Activated CD4-positive, CD25-positive, alpha-beta regulatory T cell treated with anti-CD3 and anti-CD28 coated beads, Interleukin-2, amount 50 U/mL, for 24 hours (primary cell): ENCODE measurements at places on chromosomes 7 and 10.

- no peak for ATAC-seq
Observed at GRCh38 chr7:80142853-80143580, 8.4 kb downstream of the GNAI1 start.

DNA sequence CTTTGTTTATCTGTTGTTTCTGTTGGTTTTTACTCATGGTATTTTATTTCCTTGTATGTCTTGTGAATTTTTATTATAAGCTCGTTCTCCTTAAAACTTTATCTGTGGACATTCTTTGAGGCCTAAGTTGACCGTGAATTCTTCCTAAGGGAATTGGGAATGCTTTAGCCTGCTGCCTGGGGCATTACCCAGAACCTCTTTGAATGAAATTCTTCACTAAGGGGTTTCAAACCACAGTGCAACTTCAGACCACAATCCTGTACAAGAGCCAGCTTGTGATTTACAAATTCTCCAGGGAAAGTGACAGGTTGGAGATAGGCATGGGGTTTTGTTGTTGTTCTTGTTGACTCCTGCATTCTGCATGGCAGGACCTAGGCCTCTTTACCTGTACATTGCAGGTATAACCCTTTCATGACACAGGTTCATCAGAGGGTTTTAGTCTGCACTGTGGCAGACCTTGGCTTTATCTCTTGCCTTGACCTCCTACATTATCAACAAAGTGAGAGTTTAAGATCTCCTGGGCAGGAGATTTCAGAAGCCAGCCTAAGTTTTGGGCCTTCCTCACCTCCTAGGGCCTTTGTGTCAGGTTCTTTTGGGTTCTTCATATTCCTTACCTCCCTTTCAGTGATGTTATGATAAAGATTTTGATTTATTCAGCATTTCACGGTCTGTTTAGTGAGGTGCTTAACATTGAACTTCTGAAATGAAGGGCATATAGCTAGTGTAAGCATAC, 70.2 kb downstream of the ABCC2 start:
- ATAC-seq, result no peak

- ATAC-seq, result no peak
Observed at GRCh38 chr7:111266613-111267012, 175.7 kb downstream of the LRRN3 start.

GRCh38 chr10:29794776-29795611, 160.2 kb upstream of the SVIL start:
- ATAC-seq, result no peak

DNA sequence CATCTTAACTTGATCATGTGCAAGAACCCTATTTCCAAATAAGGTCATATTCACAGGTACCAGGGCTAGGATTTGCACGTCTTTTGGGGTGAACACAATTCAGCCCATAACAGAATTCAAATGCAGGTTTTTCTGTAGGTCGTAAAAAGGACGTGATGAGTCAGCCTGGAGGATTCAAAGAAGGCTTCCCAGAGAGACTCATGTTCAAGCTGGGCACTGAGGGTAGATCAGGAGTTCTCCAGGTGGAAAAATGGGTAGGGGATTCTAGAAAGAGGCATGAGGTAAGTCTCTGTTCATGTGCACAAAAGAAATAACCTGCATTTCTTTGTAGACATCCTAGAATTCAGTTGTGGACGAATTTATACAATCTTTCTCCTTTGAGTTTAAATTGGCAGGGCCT, 160.4 kb downstream of the RPS24 start:
- no peak for ATAC-seq

DNA sequence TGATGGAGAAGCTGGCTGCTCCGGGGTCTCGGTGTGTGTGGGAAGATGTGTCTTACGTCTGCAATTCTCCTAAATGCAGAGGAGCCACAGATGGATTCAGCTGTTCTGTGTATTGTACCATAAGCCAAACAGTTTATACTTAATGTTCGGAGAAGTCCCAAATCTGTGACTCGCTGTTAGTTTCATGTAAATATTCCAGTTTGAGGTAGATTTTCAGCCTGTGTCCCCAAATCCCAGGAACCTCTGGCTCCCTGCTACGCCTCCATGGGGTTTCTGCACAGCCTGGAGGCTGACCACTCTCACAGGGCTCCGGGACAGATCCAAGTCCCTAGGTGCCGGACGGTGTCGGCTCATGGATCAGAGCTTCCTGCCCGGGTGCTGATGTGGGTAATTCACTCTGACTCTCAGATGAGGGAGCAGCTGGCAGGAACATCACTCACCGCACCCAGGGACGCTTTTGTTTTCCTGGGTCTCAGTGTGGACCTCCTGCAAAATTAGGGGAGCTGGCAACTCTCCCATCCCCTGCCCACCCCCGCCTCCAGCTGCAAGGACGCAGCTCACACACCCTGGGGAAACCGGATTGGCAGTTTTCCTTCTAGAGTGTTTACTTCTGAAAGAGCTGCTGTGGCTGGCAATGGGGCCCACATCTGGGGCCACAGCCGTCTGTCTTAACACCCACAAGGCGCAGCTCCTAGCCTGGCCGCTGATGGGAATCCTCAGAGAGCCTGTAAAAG, 421.1 kb upstream of the FOXK1 start:
- ATAC-seq, result no peak

GRCh38 chr10:11521860-11522259, 89.6 kb downstream of the USP6NL start:
- no peak for ATAC-seq

DNA sequence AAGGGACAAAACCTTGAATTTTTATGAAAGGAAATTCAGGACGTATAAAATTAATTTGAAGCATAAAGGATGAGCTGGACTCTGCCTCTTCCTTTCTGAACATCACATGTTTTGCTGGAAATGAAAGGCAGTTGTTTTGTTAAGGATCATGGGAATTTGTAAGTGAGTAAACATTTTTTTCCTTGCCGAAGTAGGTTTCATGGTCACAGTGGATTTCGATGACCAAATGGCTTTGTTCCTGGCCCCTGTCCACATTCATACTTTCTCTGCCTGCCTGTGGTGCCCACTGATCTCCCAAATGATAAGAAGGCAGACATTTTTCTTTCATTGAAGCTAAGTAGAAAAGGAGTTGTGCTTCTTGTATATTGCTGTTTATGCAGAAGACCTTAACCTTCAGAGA, 104.2 kb downstream of the ARID5B start:
- no peak for ATAC-seq

GRCh38 chr10:129926066-129927055, 37.7 kb downstream of the EBF3 start:
- no peak for ATAC-seq

GRCh38 chr7:27149842-27150567, 2.4 kb downstream of the HOXA3 start:
- no peak for ATAC-seq

DNA sequence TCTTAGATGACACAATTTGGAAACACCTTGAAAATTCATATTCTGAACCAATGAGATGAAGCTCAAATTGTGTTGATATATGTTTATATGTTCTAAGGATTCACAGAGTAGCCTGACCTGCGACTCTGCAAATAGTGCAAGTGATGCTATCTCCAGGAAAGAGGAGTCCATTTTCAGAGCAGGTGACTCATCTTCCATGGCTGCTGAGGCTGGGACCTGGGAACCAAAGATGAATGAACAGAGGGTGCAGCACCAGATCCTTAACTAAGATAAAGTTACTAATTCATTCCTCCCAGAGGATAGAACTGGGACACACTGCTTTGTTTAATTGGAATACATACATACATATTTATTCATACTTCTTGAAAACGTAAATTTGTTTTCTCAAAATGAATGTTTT, 240.6 kb upstream of the SEMA3C start:
- no peak for ATAC-seq

- ATAC-seq, result no peak
Observed at GRCh38 chr10:42630537-42631134, 7.7 kb downstream of the ZNF33B start.

- ATAC-seq, result no peak
Observed at GRCh38 chr7:153541903-153542302, 510.3 kb upstream of the DPP6 start.

DNA sequence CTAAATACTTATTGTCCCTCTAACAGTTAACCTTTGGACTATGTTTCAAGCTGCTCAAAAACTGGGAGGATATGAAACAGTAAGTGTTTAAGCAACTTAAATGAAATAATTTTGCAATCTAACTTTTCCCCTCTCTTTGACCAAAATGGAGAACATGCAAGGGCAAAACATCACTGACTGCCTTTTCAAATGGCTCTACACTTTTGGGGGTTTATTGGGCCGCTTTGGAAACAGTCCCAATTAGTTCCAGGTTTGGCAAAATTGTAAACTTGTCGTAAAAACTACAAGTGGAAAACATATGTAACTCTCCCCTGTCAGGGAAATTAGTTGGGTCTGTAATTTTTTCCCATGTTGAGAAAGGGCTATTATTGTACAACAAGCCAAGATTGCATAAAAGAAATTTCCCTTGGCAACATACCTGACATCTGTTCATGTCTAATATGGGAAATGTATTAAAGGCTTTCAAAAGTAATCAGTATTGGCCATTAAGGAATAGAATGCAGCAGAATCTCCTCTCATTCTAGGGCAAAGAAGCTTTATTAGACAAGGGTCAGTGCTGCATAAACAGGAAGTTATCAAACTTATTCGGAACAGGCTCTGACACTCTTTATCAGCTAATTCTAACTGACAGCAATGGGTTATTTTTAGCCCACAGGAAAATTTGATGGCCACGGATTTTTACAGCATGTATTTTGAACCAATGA, 157.9 kb downstream of the ARID5B start:
- ATAC-seq, result no peak

DNA sequence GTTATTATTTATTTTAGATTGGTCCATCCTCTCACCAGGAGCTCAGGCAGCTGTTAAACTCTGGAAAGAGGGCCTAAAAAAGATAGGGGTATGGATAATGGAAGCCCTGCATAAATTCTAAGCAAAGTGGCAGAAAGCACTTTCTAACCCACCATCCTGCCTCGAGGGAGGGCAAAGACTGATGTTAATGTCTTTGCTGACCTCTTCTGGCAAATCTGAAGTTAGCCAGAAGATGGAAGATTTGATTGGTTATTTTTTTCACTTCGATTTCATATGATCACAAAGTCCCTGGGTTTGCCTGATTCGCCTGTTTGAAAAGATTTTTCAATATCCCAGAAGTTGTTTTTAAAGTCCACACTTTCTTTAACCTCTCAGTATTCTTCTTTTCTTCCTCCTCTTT, 24.8 kb downstream of the OR9A2 start:
- ATAC-seq, result no peak

DNA sequence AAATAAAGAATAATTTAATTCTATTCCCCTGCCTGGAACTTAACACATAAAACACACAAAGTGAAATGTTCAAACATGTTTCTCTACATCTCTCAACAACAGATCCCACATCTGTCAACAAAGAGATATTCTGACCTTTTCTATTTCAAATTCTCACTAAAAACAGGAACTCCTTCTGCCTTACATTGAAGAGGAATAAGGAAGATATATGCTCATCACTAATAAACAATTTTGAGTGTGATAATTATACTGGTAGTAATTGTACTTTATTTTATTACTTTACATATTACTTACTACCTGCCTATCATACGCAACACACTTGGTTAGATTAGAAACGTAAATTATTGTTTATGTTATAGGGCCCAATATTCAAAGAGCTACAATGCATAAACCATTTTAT, 13.4 kb downstream of the AKR1C2 start:
- no peak for ATAC-seq

DNA sequence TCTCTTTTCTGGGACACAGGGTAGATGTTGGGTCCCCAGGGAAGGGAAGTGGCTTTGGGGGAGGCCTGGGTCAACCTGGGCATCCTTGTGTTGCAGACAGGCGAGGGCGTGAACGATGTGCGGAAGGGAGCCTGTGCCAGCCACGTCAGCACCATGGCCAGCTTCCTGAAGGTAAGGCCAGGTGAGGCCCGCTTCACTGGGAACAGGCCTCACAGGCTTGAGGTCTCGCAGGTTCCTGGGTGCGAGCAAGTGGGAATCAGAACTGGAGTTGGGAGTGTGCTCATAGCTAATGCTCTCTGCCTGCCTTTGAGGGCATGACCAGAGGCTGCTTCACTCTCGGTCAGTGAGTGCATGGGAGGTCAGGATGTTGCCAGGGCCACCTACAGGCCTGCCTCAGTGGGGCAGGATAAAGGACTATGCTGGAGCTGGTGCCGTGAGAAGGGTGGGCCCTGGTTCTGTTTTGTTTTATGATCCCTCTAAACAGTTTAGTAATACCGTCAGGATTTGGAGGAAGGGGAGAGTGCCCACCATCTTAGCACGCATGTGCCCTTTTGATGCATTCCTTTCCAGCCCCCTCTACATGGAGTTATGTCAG, 8.4 kb downstream of the DBNL start:
- no peak for ATAC-seq
